Stimulated activated CD4-positive, alpha-beta T cell treated with anti-CD3 and anti-CD28 coated beads, Interleukin-1b, Interleukin-23, amount 100 ng/mL, for 24 hours (primary cell): ENCODE measurements at places on chromosomes 13 and 19.

- no peak for DNase-seq
Measured at GRCh38 chr13:101474419-101474957, 22.0 kb downstream of the ITGBL1 start.

GRCh38 chr19:45442778-45443461 is 19.2 kb upstream of the ERCC1 start:
- DNase-seq = no peak

- DNase-seq = no peak
Measured at GRCh38 chr13:46609726-46610125, 56.8 kb downstream of the LRCH1 start.

DNA sequence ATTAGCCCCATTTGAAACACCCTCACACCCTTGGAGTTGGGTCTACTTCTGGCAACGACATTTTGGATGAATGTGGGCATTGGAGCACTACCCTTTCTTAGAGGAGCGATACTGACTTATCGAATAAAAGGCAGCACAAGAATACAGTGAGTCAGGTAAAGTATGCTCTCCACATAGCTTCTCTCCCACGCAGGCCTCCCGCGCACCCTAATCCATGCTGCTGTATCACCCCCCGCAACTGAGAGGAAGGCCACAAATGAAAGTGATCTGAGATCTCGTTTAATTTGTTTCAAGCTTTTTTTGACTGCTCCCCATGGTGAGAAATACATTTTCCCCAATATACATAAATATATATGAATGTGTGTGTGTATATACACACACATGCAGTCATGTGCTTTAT is 25.4 kb upstream of the AKAP11 start:
- no peak for DNase-seq

- DNase-seq = no peak
Measured at GRCh38 chr19:10363789-10364281, 16.5 kb downstream of the TYK2 start.

DNA sequence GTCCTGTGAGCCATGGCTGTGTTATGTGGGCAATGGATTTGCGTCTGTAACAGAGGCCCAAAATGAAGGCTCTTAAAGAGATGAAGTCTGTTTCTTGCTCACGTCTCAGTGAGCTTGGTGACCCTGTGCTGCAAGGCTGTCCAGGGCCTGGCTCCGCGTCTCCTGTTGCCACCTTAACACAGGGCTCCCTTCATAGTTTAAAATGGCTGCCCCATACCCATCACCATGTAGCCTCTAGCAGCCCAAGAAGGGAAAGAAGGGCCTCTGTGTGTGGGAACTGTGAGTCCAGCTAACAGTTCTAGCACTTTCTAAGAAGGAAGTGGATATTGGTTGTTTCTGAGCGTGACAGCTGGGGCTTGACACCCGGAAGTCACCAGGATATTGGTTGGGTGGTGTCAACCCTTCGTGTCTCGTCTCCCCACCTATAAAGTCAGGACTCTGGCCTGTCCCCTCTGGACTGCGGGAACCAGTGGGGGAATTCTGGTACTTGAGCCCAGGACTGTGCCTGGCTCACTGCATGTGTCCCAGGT is 20.9 kb downstream of the TMED1 start:
- no peak for DNase-seq

DNA sequence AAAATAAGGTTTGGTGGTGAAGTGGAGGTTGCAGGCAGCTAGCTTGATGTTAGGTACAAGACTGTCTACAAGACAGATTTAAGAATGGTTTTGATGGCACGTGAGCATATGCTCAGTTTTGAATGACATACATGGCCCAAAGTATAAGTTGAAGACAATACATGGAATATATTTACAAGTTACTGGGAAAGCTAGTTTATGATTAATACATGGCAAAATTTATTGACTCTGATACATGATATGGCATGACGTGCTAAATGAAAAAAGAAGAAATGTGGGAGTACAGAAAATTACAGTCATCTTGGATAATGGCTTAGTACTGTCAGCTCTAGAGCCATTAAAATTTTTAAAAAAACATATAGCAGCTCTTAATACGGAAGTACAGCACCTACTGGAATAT is 4.4 kb downstream of the KLF5 start:
- no peak for DNase-seq

- DNase-seq = no peak
Measured at GRCh38 chr13:95781016-95781415, 104.1 kb downstream of the DNAJC3 start.

DNA sequence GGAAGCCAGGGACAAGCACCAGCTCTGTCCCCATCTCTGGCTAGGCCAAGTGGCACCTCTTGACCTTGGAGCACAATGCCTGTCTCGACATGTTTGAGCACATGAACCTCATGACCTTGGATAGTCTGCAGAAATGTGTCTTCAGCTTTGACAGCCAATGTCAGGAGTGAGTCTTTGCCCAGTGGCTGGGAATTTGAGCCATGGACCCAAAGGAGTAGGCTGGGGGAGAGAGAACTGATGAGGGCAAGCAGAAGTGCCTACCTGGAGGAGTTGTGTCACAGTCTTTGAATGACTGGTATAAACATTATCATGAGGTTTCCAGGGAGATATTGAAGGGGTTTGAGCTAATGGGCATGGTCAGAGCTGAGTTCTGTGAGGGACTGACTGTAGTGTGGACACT is 6.7 kb upstream of the CYP4F12 start:
- DNase-seq = no peak

DNA sequence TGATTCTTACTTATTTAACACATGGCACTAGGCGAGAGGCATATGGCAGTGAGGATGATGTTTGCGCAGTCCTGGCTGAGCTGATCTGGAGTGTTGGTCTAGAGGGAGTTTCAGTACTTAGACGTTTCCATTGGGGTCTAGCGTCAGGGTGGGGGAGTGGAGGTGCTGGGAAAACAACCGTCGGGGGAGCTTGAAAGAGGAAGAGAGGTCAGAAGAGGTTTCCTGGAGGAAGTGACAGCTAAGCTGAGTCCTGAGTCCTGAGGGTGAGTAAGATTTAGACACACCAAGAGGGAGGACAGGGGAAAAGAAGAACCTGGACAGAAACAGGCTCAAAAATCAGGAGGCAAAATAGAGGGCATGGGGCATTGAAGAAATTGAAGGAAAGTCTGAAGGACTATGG is 81.4 kb downstream of the ALOX5AP start:
- DNase-seq = no peak

- no peak for DNase-seq
Measured at GRCh38 chr13:31166591-31166990, 4.9 kb upstream of the HSPH1 start.

DNA sequence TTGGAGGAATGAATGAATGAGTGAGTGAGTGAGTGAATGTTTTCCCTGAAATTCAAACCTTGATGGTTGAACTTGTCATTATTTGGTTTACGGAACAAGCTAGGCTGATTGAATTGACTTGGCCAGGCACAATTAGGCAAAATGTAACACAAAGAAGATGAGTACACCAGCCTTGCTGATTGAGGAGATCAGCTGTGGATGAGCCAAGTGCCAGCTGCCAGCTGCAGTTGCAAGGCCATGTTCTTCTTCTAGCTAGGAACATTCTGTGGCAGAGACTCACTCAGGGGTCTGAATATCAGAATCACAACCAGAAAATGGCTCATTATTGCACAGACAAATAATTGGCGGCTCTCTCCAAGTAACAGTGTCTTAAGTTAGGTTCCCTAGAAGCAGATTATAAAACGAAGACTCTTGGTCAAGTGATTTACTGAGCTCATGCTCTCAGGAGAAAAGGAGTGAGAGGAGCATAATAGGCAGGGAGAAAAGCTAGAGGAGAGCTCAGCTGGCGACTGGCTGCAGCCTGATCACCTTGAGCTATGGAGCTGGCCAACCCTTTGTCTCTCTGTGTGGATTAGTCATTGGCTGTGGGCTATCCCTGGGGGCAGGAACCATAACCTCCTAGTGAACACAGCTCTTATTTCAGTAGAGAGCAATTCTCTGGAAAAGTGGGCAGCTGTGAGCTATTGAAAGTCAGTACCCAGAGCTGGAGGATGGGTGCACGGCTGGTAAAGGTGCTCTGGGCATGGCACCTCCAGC is 225.3 kb upstream of the SERP2 start:
- no peak for DNase-seq

DNA sequence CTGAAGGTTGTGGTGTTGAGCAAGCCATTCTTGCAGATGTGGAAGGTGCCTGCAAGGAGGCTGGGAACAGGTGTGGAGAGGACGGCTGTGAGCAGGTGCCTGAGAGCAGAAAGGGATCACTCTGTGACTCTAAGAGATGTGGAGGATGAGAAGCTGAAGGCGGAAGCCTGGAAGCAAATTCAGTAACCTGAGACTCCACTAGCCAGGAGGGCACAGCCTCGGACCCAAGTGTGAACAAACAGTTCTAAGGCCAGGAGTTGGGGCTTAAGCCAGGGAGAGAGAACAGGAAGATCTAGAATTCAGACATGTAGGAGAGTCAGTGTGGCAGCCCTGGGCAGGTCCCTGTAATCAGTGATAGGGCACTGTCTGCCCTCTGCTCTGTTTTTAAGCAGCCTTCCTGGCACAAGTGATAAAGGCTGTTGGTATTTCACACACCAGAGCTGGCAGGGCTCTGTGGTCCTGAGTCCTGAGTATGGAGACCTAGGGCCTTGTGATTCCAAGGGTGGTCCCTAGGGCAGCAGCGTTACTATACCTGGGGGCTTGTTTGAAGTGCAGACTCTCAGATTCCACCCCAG is 131.3 kb downstream of the SLC7A1 start:
- DNase-seq = no peak

GRCh38 chr13:114066956-114067355 is 65.5 kb downstream of the RASA3 start:
- DNase-seq = no peak

DNA sequence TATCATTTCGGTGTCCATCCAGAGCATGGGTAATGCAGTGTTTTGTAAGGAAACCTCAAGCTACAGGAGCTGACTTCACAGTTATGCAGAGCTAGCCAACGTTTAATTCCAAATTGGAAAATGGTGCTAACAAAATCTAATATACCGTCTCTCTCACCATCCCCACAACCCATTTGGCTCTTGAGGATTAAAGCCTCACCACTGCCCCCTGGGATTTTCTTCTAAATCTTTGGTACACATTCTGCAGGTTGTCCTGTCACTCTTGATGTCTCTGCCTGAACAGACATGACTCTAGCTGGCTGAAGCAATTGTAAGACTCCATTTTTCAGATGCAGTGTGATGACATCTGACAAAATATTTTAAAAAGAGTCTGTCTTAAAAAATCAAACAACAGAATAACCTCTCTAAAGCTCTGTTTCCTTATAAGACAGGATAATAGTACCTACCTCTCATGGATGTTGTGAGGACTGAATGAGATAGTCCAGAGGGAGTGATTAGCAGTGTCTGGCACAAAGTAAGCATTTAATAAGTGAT is 451.8 kb downstream of the SUCLA2 start:
- DNase-seq = no peak

DNA sequence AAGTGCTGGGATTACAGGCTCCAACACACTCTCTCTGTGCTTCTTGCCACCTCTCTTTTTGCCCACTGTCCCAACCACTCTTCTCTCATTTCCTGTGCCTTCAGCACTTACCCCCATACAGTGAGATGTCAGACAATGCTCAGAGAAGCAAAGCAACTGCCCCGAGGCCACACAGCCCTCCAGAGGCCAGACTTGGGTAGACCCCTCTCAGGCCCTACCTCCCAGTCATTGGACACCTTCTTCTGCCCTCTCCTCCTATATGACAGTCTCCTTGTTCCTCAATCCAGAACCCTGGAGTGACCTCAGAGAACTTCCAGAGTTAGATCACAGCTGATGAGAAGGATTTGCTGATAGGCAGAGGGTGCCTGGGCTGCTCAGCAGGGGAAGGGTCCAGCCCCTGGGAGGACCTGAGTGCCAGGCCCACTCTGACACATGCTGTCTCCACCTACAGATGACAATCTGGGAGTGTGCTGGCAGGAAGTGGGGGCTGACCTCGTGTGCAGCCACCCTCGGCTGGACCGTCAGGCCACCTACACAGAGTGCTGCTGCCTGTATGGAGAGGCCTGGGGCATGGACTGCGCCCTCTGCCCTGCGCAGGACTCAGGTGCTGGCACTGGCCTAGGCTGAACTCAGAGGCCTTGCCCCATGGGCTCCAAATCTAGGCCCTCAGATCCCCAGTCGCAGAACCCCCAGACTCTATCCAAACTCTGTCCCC is 24.4 kb downstream of the LTBP4 start:
- no peak for DNase-seq

DNA sequence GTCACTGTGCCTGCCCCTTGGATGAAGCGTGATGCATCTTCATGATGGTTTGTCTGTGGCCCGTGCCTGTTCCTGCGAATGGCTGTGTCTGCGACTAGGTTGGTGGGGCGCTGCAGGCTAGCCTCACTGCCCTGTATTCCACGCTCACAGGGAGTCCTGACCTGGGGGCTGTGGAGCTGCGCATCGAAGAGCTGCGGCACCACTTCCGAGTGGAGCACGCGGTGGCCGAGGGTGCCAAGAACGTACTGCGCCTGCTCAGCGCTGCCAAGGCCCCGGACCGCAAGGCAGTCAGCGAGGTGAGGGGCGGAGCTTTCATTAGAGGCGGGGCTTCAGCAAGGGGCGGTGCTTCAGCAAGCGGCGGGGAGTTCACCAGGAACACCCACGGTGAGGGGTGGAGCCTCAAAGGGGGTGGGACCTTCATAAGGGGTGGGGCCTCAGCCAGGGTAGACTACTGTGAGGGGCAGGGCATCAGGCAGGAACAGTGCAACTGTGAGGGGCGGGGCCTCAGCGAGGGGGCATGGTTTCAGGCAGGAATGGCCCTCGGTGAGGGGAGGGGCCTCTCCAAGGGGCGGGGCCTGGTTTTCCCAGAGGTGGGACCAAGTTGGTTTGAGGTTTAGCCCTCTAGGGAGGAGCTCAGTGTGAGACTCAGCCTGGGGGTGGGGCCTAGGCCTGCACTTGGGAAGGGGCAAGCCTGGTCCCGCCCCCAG is 17.2 kb downstream of the PKN1 start:
- DNase-seq = no peak

- DNase-seq = no peak
Measured at GRCh38 chr13:81957121-81957520, 1616.2 kb upstream of the SPRY2 start.

DNA sequence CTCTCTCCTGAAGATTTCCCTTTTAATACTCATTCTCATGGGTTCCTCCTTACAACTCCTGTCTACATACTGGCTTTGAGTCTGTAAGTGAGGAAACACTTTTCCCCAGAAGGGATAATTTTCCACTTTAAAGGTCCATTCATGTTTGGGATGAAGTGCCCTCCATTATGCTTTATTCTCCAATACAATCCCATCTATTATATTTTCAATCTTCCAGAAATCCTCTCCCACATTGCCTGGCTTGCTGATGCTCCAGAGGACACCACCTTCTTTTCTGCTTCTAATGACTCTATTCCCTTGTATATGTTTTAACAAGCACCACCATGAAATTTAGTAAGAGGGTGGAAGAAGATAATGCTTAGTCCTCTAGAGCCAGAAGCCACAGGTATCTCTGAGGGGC is 92.7 kb upstream of the NBEA start:
- DNase-seq = no peak
